ENCODE measurements at places on chromosomes 11 and 22. TPM values are rescaled to one million over a fixed set of nuclear protein-coding genes. Genes with fewer than 3 reads are reported as not detected.

DNA sequence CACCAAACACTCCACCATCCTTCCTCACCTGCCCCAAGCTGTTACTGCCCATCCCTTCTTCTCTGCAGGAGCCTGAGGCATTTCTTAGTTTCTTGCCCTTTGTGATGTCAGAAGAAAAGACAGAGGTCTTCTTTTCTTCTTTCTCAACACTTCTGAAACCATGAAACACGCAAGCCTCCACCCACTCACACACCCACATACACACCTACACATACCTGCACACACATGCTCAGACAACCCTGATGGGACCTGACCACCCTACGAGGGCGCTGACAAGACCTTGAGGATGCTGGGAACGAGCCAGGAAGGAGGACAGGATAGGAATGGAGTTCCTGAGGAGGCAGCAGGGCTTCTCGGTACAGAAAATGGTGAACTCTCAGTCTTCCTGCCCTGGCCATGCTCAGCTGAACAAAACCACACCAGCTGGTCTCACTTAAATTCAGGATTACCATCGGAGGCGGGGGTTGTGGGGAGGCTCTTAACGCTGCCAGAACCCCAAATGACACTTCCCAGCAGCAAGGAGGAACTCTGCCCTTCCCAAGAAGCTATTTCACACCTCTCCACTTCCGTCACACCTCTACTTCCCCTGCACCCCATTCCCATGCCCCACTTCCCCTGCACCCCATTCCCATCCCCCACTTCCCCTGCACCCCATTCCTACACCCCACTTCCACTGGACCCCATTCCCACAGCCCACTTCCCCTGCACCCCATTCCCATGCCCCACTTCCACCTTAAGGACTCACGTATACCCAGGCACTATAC is 41.0 kb downstream of the CSF2RB start:
- H3K27ac ChIP-seq, result no peak overlapping the region
- DNase-seq, result no peak
- H3K36me3 ChIP-seq, result no peaks in the 10 kb centered on the region
- no peaks in the 10 kb centered on the region for H3K4me1 ChIP-seq
- peaks cover 7% of the 10 kb centered on the region for H3K27me3 ChIP-seq

- no peak for DNase-seq
- H3K36me3 ChIP-seq, result no peaks in the 10 kb centered on the region
- H3K27me3 ChIP-seq, result peaks cover 55% of the 10 kb centered on the region
- no peaks in the 10 kb centered on the region for H3K4me1 ChIP-seq
- H3K27ac ChIP-seq, result no peak overlapping the region
- no peak overlapping the region for H3K4me3 ChIP-seq
Measured at GRCh38 chr11:34408580-34409172, 30.1 kb upstream of the CAT start.

Gene ZNF215
- 2.7 TPM for total RNA-seq

DNA sequence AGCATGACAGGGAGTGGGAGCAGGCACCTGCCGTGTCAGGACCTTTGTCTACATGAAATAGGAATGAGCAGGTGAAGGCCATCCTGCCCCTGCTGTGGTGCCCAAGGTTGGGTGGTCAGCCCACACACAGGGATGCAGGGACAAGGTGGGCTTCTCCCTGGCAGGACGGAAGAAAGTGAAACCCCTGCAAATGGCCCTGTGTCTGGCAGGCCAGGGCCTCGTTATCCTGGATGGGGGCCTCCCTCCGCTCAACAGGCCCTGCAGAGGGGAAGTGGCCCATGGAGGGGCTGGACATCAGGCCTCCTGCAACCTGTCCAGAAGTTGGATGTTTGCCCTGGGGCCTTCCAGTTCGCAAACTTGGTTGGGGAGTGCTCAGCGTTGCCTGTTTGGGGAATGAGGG is 14.9 kb downstream of the TOB2 start:
- H3K27me3 ChIP-seq, result no peaks in the 10 kb centered on the region
- H3K4me3 ChIP-seq, result no peak overlapping the region
- H3K4me1 ChIP-seq, result peaks cover 6% of the 10 kb centered on the region
- peaks cover 27% of the 10 kb centered on the region for H3K36me3 ChIP-seq
- peak overlapping the region; percentile 18 for H3K27ac ChIP-seq

DNA sequence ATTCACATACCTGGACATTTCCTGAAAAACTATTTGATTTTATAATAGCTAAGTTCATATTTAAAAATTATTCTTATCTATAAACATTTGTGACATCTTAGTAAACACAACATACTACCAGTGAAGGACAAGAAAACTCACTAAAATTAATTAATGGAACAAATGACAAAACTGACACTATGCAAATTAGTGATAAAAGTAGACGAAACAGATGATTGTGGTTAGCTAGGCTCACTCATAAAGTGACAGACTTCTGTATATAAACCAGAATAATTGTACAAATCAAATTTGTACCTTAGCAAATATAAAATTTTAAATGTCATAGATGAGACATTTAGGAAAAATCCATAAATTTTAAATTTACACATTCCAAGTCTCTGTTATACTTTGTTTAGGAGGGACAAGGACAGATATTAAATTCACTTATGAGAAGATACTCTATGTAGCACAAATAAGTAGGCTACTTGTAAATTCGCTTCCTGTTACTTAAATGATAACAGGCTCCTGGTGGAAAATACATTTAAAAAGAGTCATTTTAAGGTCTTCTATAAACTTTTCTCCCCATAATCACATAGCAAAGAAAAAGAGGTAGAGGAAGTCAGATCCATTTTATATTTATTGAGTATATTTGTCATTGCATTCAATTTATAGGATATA is 81.2 kb downstream of the KIF18A start:
- no peaks in the 10 kb centered on the region for H3K4me1 ChIP-seq
- DNase-seq, result no peak
- H3K27me3 ChIP-seq, result no peaks in the 10 kb centered on the region
- H3K36me3 ChIP-seq, result peaks cover 6% of the 10 kb centered on the region
- no peak overlapping the region for H3K27ac ChIP-seq
- no peak overlapping the region for H3K4me3 ChIP-seq

DNA sequence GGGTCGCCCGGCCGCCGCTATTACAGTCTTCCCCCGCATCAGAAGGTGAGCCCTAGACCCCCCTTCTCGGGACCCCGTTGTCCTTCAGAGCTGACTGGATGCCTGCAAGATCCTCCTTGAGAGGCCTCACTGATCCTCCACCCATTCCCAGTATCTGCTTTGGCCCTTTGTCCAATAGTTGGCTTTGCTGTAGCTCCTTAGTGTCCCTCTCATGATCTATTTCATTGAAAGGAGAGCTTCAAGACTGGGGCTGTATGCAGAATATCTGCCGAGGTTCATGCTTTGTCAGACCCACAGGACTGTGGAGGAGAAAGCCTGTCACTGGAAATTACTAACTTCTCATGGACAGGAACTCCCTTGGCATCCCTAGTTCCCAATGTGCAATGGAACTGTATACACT is 499 bp downstream of the DLAT start:
- H3K4me1 ChIP-seq, result peaks cover 19% of the 10 kb centered on the region
- H3K27ac ChIP-seq, result peak overlapping the region; percentile 95
- no peaks in the 10 kb centered on the region for H3K27me3 ChIP-seq
- H3K4me3 ChIP-seq, result peak overlapping the region; percentile 99
- no peak for DNase-seq

DNA sequence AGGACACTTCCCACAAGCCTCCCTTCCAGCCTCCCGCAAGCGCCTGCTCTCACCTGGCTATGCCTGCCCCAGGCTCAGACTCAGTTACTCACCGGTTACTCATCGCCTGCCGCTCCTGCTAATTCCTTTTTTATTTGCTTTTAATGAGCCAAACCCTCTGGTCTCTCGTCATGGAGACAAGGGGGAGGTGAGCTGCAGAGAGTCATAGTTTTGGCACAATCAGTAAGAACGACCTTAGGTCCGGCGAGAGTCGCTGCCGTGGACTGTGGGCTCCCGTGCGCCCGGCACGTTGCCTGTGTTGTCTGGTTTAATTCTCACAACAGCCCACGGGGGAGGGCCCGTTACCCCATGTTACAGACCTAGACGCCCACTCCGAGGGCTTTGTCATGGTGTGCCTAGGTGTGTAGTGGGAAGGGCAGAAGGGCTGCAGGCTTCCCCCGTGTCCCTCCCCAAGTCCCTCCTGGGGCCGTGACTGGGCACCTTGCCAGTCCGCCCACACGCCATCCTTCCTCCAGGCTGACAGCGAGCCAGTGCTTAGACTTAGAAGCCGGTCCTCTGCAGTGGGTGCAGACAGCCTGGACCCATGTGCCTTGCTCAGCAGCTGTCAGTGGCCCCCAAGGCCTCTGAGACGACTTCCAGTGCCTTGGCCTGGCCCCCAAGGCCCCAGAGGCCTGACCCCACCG is 42.2 kb downstream of the WNT7B start:
- H3K27me3 ChIP-seq, result peaks cover 9% of the 10 kb centered on the region
- H3K27ac ChIP-seq, result no peak overlapping the region
- H3K4me1 ChIP-seq, result peaks cover 22% of the 10 kb centered on the region
- no peaks in the 10 kb centered on the region for H3K36me3 ChIP-seq
- no peak for DNase-seq

DNA sequence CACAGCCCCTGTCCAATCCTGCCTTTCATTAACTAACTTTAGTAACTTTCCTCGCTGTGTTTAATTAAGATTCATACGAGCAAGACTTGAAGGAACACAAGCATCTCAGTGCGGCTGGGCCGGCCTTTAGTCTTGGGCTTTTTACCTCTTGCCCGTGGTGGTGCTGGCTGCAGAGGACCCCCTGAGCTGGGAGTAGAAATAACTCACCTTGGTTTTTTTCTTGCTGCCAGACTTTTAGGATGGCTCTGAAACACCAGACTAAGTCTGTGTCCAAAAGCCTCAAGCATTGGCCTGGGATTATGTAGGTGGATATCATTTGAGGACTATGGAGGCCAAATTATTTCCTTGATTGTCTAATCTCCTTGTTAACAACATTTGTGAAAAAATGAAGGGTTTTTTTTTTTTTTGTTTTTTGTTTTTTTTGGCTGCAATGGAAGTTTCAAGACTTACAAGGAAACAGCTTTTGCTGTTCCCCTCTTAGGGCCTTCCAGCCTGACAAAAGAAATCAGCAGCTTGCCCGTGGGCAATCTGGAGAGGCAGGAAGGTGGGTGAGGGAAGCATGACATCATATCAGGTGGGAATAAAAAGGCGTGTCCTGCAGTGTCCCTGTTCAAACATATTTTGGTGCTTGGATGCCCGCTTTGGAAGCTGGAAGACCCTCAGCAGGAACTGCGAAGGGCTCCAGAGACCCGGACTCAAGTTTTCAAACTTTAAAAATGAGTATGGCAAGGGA is 44.0 kb downstream of the SMIM38 start:
- H3K27ac ChIP-seq, result no peak overlapping the region
- H3K4me3 ChIP-seq, result no peak overlapping the region
- H3K4me1 ChIP-seq, result peaks cover 3% of the 10 kb centered on the region
- DNase-seq, result no peak

GRCh38 chr11:41286751-41287150 is 172.7 kb downstream of the LRRC4C start:
- no peak overlapping the region for H3K27ac ChIP-seq
- DNase-seq, result no peak
- no peaks in the 10 kb centered on the region for H3K36me3 ChIP-seq
- no peaks in the 10 kb centered on the region for H3K4me1 ChIP-seq
- no peaks in the 10 kb centered on the region for H3K27me3 ChIP-seq

DNA sequence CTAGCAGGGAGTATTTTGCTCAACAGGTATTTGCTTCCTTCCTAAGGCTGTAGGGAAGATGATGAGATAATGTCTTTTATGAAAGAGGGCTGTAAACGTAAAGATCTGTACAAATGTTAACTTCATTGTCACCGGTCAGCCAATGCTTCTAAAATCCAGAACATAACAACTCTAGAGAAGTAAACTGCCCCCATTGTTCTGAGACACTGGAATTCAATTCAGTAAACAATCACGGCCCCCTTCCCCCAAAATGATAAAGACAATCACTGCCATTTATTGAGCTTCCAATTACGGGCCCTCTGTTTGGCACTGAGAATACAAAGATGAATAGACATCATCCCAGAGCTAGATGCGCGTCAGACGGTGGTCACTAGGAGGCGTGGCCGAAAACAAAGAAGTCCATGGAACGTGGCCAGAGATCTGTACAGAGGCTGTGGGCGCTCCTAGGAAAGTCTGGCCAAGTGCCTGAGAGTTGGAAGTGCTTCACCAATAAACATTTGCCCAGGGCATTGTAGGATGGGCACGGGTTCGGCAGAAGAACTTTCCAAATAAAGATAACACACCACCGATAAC is 576 bp downstream of the TMEM258 start:
- DNase-seq, result no peak
- H3K27me3 ChIP-seq, result no peaks in the 10 kb centered on the region
- peak overlapping the region; percentile 92 for H3K4me3 ChIP-seq

GRCh38 chr11:107217444-107217843 is 199.2 kb upstream of the GUCY1A2 start:
- no peak overlapping the region for H3K4me3 ChIP-seq
- H3K27me3 ChIP-seq, result no peaks in the 10 kb centered on the region
- H3K4me1 ChIP-seq, result no peaks in the 10 kb centered on the region
- no peak overlapping the region for H3K27ac ChIP-seq

Gene INS
- not detected for total RNA-seq

DNA sequence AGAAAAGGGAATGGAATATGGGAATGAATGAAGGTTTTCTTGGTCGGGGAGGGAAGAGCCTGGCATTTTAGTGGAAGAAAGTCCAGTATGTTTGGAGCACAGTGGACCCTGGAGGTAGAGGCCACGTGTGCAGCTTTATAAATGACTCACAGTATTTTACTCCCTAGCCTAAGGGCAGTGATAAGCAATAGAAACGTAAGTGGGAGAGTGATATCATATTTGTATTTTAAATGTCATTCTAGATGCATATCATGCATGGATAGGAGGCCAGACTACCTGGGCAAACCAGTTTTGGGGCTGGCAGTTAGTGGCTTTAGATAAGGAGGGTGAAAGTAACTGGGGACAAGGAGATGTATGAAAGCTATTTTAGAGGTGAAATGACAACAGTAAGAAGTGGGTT is 174.1 kb downstream of the ARHGAP42 start:
- no peak overlapping the region for H3K27ac ChIP-seq
- no peak for DNase-seq
- peaks cover 7% of the 10 kb centered on the region for H3K36me3 ChIP-seq
- no peak overlapping the region for H3K4me3 ChIP-seq
- peaks cover 18% of the 10 kb centered on the region for H3K4me1 ChIP-seq
- H3K27me3 ChIP-seq, result no peaks in the 10 kb centered on the region

Gene PIH1D2
- 2.3 TPM for total RNA-seq

DNA sequence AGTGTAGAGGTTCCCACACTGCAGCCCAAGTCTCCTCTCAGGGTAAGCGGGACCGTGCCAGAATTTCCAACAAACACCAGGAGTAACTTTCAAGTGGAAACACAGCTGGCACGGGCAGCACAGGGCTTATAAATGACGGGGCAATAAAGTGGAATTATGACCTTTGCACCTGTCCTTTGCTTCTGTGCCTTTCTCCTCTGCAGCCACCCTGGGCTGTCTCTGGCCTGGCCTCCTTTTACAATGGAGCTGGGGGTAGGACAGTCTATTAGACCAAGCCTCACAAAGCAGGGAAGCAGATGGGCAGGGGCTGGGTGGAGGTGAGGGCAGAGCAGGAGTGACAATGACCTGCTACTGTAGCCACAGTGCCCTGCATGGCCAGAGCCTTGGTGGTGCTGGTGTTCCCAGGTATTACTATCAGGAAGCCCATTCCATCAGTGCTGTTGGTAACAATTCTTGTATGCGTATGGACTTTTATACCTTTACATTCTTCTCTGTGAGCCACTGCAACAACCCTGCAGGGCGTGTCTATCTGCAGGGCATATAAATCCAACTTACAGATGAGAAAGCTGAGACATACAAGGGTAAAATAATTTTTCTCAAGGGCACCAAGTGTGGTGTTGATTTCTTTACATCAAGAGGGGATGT is 387.8 kb downstream of the CTTN start:
- no peaks in the 10 kb centered on the region for H3K4me1 ChIP-seq
- no peak for DNase-seq
- H3K27me3 ChIP-seq, result no peaks in the 10 kb centered on the region
- no peak overlapping the region for H3K27ac ChIP-seq

Gene CD3G
- total RNA-seq, result not detected

All from osteocyte (in vitro differentiated cells).